ENCODE measurements at places on chromosomes 5 and 9.

DNA sequence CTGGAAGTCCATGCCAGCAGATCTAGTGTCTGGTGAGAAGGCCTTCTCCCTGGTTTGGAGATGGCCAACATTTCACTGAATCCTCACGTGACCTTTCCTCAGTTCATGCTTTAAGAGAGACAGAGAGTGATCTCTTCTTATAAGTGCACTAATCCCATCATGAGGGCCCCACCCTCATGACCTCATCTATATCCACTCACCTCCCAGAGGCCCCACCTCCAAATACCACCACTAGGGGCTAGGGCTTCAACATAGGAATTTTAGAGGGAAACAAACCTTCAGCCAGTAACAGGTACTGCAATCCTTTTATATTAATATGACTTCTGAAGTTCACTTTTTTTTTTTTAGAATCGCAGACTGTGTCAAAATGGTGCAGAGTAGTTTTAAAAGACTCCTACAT lies 496.9 kb upstream of the ADAMTS16 start:
- no peak for DNase-seq

- no peak for DNase-seq
Measured at GRCh38 chr5:112381521-112381920, 37.6 kb downstream of the EPB41L4A start.

GRCh38 chr5:71899865-71900342 lies 180.8 kb downstream of the CARTPT start:
- no peak for DNase-seq

- no peak for DNase-seq
Measured at GRCh38 chr5:174318578-174318977, 273.1 kb downstream of the NSG2 start.

- no peak for DNase-seq
Measured at GRCh38 chr9:121393318-121393717, 23.3 kb upstream of the STOM start.

DNA sequence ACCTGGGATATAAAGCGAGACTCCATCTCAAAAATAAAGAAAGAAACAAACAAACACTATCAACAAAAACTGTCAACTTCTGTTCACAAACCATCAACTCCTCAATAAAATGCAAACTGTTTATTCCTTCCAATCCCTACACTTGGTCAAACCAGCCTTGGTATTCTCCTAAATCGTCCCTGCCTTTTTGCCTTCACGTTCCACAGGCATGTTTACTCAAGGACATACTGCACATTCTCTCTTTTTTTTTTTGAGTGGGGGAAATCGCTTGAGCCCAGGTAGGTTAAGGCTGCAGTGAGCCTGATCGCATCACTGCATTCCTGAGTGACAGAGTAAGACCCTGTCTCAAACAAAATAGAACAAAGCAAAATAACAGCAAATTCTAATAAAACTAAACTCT lies 13.0 kb downstream of the UBAP2 start:
- DNase-seq, result no peak

DNA sequence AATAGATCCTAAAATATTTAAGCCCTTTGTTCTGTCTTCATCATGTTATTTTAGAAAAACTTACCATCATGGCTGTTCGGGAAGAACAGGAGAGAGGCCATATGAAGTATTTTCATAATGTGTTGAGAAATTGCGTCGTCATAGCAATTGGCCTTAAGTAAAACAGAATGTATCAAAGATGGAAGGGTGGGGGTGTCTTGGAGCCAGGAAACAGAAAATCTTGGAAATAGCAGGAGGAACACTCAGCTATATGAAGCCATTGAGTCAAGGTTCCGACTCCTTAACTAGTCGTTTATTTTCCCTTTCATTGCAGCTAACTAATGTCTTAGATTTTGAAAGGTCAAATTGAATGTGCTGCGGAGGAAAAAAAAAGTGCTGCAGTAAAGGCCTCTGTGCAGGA lies 1.3 kb downstream of the SPTAN1 start:
- no peak for DNase-seq

DNA sequence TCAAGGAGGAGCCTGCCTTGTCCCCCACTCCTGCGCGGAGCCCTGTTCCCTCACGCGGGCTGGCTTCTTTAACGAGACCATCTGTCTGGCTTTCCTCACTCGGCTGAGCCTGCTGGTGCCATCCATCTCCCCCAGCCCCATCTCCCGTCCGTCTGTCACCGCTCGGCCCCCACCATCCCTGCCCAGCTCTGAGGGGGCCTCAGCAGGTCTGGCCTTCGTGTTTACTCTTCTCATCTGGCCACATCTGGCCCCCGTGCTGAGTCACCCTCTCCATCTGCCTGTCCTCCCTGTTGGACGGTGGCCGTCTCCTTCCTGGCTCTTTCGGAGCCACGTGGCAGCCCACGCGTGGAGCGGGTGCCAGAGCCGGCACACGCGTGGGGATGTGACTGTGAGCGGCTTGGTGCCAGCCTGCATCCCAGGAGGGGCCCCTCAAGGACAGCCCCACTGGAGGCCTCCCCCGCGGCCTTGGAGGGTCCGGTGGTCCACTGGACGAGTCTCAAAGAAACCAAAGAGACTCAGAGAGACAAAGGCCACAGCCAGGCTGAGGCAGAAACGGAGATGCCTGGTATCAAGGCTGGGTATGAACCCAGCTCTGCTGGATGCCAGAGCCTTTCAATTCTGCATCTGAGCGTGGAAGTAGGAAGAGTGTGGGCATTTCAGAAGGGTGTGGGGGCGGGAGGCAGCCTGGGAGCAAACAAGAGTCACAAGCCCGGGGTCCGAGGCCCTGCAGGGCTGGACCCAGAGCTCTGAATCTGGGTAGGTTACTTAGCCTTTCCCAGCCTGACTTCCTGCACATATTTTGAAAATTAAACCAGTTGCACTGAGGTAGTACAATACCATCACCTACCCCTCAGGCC lies 76.7 kb upstream of the UNC5A start:
- peak; percentile 15 for DNase-seq

DNA sequence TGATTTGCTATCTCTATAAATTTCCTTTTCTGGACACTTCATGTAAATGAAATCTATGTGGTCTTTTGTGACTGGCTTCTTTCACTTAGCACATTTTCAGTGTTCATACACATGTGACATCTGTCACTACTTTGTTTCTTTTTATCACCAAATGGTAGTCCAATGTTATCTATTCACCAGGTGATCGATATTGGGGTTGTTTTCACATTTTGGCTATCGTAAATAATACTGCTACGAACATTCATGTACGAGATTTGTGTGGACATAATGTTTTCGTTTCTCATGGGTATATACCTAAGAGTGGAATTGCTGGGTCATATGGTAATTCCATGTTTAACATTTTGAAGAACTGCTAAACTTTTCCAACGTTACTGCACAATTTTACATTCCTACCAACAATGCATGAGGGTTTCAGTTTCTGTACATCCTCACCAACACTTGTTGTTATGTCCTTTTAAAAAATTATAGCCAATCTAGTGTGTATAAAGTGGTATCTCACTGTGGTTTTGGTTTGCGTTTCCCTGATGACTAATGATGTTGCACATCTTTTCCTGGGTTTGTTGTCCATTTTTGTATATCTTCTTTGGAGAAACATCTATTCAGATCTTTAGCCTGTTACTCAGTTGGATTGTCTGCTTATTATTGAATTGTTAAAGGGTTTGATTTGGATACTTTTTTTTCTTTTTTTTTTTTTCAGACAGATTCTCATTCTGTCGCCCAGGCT lies 263.0 kb downstream of the PDZD2 start:
- no peak for DNase-seq

GRCh38 chr5:65391591-65391990 lies 90.1 kb downstream of the ADAMTS6 start:
- no peak for DNase-seq

DNA sequence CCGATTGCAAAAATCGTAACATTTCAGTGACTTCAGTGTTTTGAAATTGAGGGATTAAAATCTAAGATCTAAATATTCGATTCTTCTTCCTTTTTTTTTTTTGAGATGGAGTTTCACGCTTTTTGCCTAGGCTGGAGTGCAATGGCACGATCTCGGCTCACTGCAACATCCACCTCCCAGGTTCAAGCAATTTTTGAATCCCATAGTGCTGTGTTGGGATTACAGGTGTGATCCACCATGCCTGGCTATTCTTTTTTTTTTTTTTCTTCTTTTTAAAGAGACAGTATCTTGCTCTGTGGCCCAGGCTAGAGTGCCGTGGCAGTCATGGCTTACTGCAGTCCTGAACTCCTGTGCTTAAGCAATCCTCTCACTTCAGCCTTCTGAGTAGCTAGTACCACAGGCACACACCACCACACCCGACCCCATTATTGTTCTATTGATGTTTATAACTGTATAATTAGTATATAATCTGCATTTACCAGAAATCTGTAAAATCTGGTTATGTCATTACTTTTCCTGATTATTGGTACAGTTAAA lies 42.7 kb downstream of the NSD1 start:
- no peak for DNase-seq

- no peak for DNase-seq
Measured at GRCh38 chr5:80590766-80591165, 20.7 kb upstream of the ANKRD34B start.

DNA sequence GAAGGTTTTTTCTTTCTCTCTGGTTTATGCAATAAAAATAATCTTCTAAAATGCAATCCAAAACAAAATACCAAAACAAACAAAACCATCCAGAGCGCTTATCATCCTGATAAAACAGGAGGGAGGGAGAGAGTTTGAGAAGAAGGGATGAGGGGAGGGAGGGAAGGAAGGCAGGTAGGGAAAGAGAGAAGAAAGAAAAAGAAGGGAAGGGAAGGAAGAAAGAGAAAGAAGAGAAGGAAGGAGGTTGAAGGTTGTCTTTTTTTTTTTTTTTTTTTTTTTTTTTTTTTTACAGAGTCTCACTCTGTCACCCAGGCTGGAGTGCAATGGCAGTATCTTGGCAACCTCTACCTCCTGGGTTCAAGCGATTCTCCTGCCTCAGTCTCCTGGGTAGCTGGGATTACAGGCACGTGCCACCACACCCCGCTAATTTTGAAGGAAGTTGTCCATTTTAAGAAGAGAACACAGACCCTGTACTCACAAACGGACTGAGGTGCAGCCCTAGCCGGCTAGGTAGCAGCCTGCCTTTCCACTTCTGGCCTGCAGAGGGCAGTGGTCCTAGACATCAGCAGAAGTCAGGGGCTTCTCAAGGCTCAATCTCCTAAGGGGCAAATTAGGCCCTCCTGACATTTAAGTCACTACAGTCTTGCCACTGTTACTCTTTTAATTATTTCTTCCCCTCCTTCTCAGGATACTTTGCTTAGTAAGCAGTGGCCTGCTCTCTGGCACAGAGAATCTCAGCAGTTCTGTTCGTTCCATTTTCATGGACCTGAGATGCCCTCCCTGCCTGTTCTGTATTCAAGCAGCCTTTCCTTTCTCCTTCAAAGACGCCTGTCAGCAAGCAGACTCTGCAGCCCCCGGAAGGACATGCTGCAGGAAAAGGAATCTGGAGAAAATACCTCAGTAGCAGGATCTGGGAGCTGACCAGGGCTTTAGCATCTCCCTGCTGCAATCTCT lies 76.4 kb downstream of the EPB41L4B start:
- DNase-seq, result peak; percentile 56

GRCh38 chr9:18314316-18314715 lies 159.6 kb upstream of the ADAMTSL1 start:
- DNase-seq, result no peak

GRCh38 chr5:42767491-42768105 lies 11.0 kb downstream of the CCDC152 start:
- no peak for DNase-seq

DNA sequence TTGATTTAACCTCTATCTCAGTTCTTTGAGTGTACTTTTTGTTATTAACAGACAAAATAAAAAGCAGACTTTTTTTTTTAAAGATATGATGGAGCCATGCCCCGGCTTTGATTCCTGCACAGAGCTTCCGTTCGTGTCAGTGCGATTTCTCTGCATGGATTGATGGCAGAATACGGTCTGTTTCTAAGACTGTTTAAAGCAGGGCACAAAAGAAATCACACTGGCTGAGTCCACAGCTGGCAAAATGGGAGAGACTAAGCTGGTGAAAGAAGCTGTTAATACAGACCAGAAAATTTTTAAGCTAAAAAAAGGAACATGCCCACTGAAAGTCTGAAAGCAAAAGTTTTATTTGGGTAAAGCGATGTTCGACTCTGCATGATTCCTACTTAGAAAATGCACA lies 501.4 kb upstream of the WWC1 start:
- no peak for DNase-seq

DNA sequence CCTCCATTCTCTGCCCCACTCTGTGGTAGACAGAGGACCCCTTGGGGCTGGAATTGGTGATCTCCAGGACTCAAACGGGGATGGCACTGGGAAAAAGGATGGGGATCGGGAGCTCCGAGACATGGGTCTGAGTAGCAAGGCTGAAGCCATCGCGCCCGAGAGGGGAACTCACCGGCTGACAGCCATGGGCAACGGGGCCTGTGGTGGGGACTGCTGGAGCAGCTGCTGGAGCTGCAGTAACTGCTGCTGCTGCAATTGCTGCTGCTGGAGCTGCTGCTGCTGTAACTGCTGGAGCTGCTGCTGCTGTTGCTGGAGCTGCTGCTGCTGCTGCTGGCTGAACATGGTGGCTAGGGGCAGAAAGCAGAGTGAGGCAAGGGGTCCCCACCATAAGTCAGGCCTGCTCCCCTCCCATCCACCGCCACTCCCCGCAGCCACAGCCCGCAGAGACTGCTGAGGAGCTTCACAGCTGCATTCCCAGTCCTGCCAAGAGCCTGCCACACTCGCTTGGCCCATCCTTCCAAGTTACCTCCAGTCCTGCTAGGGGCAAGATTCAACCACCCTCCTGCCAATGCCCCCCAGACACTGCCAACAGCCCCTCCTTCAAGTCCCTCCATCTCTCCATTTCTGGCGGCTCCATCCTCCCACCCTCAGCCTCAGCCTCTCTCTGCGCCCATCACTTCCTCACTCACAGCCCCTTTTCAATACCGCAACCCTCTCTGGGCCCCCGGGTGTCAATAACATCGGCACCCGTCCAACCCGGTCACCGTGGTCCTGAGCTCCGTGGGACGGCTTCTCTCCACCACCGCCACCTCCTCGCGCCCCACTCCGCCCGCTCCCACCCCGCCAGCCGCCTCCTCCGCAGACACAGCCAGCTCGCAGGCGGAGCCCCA lies 611 bp downstream of the CIZ1 start:
- DNase-seq, result peak; percentile 41

DNA sequence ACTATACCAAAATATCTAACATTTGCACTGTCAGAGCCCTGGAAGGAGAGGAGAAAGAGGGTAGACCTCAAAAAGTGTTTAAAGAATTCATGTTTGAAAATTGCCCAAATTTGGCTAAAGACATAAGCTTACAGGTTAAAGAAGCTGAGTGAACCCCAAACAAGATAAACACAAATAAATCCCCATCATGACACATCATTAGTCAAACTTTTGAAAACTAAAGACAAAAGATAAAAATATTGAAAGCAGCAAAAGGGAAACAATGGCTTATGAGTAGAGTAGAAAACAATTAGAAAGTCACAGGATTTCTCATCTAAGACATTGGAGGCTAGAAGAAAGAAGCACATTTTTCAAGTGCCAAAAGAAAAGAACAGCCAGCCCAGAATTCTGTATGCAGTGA lies 6.1 kb upstream of the UBLCP1 start:
- no peak for DNase-seq

Data from left colon (tissue), 2 donors.